Islet precursor cell (in vitro differentiated cells): ENCODE measurements at places on chromosomes 6 and 20.

DNA sequence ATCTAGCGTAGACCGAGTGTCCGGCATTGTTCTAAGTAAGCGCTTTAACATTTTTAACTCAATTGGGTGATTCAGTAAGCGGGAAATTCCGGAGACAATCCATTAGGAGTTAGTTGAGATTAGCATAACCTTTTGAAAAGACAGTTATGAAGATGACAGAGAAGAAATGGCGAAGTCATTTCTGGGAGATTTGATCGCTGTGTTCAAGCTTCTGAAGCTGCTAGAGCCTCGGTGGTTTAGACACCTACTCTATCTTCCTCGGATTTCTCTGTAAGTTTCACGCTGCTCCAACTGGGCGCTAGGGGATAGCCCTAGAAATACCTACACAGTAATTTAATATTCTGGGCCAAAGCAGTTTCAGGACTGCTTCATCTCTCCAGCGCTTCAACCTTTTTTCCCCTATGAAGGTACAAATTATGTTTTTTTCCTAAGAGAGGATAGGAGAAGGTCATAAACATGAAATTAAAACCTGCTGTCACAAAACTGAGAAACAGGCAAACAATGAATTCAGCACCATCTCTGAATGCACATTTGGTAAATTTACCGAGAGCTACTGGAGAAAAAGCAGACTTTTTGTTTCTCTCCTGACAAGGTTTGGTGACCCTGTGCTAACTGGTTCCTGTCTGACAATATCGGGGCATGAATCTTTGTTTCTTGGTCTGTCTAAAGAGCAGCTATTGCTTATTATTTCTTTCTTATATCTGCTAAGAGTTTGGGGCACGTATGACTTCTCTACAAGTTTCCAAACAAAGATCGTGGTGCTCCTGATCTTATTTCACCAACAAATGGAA lies 22.4 kb downstream of the ZNF311 start:
- no peak for DNase-seq

DNA sequence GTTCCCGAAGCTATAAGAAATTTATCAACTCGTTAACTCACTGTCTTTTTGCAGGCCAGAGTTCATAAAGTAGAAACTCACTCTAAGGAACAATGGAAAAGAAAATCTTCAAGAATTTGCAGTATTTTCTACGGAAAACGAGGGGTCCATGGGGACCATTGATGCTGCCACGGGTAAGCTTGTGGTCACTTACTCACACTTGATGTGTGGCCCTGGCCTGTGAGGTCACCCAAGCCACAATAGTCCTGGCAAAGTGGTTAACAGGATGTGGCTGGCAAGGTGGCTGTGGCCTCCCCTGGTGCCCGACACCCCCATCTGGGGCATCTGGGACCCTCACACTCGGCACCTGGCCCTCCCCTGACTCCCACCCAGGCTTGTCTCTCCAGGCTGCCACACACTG lies 123.4 kb downstream of the C6orf118 start:
- DNase-seq = no peak

- DNase-seq = no peak
These were observed 93.7 kb upstream of the CBLN4 start for GRCh38 chr20:56098981-56099500.

DNA sequence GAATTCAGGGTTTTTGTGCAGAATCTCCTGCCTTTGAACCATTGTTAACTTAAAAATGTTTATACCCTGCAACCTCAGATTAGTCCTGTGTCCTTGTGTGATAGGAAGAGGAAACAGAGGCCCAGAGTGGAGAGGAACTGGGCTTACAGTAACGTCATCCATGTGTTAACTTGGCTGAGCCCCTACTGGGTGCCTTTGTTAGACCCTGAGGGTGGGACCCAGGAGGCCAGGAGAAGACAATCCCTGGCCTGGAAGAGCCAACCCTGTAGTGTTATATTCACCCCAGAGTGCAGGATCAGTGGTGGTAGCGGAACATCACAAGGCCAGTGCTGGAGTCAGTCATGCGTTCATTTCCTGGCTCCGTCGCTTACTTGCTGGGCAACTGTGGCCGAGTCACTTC lies 10.6 kb downstream of the MYLK2 start:
- peak; percentile 47 for DNase-seq

- no peak for DNase-seq
These were observed 21.1 kb downstream of the GHRH start for GRCh38 chr20:37240337-37241067.
